ENCODE measurements at places on chromosomes 7 and 10.

GRCh38 chr10:78359640-78360091 lies 326.0 kb downstream of the RPS24 start:
- DNase-seq = no peak

DNA sequence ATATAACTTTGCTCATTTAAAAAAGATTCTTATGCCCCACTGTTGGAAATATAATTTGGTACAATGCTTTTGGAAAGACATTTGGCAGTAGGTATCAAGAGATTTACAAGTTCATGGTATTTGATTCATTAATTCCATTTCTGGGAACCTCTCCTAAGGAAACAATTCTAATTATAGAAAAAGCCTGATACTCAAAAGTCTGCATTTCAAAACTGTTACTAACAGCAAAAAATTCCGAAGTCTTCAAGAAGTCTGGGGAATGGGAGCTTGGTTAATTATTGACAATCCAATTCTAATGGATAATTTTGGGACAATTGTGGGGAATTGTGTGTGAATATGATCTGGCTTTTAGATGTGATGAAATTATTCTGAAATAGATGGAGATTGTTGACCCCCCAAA lies 59.6 kb downstream of the HDAC9 start:
- DNase-seq = no peak

DNA sequence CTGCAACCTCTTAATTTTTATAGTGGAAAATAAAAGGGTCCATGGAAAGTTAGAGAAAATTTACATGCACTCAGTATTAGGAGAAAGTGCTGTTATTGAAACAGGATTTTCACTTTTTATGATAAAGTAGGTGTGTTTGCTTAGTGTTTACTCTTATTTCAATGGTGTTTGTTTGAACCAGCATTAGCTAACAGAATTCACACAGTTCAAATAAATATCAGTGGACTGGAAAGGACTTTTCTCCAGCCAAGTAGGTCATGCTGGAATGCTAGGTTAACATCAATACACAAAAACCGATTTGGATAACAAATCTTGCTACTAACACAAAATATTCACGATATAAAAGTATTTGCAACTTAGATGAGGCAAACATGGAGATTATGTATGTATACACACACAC lies 49.4 kb upstream of the BET1 start:
- DNase-seq = no peak

DNA sequence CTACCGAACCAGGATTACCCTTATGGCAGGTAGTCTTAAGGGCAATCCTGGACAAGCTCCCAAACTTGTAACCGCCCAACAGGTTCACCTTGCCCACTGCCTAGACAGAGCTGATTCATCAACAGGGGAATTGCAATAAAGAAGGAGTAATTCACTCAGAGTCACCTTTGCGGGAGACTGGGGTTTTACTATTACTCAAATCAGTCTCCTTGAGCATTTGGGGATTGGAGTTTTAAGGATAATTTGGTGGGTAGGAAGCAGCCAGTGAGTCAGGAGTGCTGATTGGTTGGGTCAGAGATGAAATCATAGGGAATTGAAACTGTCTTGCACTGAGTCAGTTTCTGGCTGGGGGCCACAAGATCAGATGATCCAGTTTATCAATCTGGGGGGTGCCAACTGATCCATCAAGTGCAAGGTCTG lies 25.3 kb downstream of the HK1 start:
- no peak for DNase-seq

DNA sequence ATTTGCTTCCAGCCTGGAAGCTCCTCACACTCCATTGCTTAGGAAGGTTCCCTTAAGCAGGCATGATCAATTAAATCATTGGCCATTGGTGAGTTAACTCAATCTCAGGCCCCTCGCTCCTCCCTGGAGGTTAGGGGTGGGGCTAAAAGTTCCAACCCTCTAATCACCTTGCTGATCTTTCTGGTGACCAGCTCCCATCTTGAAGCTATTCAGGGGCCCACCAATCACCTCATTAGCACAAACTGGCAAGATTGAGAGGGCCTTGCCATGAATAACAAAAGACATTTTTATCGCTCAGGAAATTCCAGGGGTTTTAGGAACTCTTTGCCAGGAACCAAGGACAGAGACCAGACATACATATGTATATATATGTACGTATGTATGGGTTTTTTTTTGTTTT lies 58.4 kb downstream of the AGK start:
- DNase-seq = no peak
